Fibroblast of lung (primary cell): ENCODE measurements at places on chromosomes 3 and 15. TPM values are rescaled to one million over a fixed set of nuclear protein-coding genes. Genes with fewer than 3 reads are reported as not detected.
A peak's percentile ranks its signal among the peaks of the same experiment; 100 is the strongest.

DNA sequence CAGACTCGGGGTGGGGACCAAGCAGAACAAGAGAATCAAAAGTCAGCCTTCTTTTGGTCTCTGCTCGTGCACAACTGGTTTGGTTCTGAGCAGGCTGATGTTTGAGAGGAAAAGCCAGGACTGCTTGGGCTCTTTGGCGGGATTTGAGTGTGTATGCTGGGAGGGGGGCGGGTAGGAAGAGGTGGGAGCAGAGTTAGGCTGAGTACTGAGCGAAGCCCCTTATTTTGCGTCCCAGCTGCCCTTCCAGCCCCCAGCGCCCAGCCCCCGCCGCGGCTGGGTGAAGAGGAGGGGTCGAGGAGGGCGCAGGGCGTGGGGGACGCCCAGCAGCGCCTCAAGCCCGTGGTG, 153.5 kb upstream of the GOLIM4 start:
- DNase-seq = peak; percentile 50

GRCh38 chr3:64992530-64993285, 304.9 kb upstream of the ADAMTS9 start:
- DNase-seq = no peak

- no peak for DNase-seq
Observed at GRCh38 chr15:42018306-42019224, 2.3 kb downstream of the PLA2G4E start.

GRCh38 chr3:15426579-15427118, 695 bp downstream of the METTL6 start:
- DNase-seq = no peak

DNA sequence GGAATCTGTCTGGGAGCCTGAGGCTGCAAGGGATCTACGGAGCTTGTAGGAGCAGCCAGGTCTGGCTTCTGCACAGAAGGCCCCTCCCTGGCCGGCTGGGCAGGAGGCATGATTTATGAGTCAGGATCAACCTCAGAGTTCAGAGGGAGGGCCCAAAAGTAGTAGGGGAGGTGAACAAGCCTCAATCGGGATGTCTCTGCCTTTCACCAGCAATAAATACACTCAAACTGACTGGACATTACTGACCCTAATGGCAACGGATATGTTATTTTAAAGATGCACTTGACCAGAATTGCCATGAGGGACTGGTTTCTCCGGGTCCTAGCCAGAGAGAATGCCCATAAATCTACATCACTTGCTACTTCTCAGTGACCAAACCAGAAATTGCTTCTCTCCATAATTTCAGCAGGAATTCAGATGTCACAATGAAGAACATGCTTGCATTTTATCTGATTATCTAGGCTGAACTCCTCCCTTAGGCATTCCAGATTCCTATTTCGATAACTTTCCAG, 109.6 kb upstream of the LMOD3 start:
- peak; percentile 68 for DNase-seq

DNA sequence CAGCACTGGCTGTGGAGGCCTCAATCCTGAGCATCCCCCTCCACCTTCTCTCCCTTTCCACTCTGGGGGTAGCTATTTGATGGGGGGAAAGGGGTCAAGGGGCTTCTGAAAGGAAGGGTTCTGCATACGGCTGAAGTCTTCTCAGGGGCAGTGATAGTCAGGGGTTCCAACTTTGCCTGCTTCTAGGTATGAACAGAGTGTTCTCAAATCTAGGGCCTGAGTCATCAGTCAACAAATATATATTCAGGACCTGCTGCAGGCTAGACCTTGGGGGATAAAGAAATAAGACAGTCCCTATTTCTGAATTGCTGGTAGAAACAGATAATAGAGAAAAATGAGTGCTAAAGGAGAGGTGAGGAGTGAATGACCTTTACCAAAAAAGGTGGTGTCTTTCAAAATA, 12.8 kb downstream of the RGMA start:
- DNase-seq = no peak

- DNase-seq = no peak
Observed at GRCh38 chr3:38127611-38128302, 9.2 kb downstream of the ACAA1 start.

GRCh38 chr3:126153695-126154360, 26.6 kb downstream of the ALDH1L1 start:
- DNase-seq = no peak

The IGDCC3 gene
- total RNA-seq = not detected in 2 replicates

DNA sequence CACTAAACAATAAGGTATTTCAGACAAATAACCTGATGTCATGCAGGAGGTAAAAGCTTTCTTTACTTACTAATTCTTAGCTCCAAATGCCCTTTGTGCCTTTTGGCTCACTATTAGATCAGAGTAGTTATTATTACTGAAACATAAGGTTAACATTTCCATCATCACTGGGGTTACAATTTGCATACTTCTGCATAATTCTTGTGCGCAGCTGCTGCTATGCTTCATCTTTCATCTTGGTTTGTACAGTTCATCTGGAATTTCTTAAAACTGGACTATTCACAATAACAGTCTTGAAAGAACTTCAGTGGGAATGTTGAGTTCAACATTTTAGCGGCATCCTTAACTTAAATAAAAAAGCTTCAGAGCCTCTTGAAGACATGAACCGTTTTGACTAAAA, 383.2 kb upstream of the ADAMTS9 start:
- DNase-seq = peak; percentile 22

GRCh38 chr3:105504440-105504951, 137.8 kb downstream of the ALCAM start:
- DNase-seq = no peak

The DAPK2 gene
- 8.0 and 14.4 TPM in 2 replicates for total RNA-seq
